ENCODE measurements at places on chromosomes 7 and 10.

DNA sequence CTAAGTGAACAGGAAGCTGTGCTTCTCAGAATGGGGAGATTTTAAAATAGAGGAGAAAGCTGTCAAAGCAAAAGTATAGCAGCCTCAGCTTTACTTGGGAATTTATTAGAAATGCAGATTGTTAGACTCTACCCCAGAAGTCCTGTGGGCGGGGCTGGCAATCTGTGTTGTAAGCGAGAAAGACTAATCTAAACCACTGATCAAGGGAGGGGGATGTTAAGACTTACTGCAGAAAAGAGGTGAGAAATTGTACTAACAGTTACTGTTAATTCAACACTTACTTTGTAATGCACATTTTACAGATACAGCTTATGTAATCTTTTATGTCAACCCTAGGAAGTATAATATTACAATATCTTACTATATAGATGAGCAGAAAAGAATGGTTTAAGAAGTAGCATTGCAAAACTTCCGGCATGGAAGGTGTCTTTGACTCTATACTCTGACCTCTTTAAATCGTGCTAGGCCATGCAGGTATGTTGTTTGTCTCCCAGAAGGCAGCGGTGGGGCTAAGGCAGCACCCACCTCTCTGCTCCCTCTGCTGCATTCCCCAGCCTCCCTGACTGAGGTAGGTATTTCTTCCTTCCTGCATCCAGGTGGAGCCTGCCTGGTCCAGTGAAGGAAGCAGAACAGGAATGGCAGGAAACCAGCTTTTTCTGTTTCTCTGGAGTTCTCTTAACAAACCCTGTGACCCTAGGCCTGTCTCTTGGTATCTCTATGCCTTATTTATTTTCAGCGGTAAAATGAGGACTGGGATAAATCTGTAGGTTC lies 462.2 kb downstream of the AUTS2 start:
- no peak for DNase-seq

- DNase-seq: no peak
Observed at GRCh38 chr7:47540387-47541350, 41.2 kb downstream of the TNS3 start.

DNA sequence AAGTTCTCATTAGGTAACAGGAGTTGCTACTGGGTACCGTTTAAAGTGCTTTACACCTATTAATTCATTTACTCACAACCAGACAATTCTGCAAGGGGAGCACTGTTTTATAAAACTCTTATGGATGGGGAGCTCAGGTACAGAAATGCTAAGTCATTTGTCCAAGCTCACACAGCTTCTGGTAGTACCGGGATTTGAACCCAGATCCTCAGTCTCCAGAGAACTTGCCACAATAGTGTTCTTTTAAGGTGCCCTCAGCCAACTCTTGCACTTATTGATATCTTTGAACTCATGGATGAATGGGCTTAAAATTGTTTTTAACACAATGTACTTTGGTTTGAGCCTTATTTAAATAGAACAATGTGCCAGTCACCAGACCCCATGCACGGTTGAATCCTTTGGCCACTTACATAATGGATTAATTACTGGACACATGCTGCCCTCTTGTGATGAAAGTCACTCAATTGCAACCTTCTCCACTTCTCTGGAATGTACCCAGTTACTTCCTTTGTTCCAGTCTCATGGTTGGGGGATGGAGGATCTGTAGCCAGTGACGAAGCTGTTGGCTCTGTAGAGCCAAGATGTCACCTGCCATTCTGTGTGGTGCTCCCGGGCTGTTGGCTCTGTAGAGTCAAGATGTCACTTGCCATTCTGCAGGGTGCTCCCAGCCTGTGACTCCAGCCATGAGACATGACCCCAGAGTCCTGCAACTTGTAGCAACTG lies 65.6 kb downstream of the NOD1 start:
- DNase-seq: no peak

DNA sequence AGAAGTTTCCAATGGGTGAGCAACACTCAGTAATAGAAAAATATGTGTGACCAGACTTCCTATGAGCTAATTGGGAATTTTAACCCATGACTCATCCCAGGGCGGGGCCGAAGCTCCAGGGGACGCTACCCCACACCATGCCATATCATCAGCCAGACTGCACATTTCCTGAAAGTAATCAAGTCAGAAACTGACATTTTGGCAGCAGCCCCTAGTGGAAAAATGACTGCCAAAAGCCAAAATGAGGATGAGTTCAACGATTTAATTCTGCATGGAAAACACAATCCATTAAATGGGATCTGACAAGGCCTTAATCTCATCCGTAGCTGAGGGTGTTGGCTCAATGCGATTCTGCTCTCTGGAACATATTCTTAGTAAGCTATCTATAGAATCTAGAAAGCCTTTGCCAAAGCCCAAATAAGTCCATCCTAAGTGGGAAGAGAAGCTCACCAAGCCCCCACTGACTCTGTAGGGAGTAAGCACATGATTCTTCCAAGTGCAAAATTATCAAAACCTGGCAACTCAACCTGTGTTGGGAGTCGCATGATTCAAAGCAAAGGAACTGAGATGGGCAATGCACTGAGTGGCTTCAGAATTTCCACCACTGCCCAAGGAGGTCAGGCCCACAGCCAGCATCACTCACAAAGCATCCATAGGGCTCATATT lies 93.1 kb upstream of the PDE1C start:
- no peak for DNase-seq

GRCh38 chr7:10632712-10633111 lies 341.0 kb upstream of the PHF14 start:
- DNase-seq: no peak

DNA sequence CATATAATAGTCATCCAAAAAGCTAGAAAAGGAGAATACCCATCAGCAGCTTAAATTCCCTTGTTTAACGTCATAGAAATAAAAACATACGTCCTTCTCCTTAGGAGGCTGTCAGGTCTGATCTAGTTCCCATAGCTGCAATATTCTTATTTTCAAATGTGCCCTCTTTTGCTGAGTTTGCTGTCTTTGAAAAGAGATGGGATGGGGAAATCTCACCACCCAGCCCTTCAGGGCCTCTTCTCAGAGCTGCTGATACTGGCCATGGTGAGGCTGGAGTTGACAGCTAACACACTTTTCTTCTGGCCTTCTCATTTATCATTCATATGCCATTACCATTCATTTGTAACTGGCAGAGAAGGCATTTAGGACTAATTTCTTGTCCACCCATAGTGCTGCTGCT lies 5.1 kb upstream of the PCGF5 start:
- DNase-seq: no peak

DNA sequence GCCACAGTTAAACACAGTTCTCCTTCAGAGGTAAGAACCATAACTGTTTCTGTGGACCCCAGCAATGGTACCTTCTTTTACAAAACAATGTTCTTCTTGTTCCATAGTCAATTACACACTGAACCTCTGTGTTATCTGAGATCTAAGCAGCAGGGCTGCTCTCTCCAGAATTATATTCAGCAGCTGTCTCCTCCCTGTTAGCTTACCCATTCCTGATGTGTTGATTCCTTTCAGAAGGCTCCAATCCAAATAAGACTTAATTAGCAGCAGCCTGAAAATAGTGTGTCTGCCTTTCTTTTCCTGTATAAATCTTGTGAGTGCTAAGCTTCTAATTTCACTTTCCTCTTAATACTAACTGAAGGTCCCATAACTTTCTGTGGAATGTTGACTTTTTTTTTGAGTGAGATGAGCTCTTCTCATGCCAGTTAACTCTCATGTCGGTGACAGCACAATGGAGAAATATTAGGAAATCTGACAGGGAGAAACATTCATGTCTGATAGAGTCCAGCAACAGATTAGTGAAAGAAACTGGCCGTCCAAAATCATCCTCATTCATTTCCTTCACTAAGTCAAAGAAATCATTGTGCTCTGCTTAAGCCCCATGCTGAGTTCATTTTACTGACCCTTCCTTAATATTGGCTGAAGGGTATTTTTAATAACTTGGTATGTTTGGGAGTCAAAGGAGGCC lies 226.5 kb downstream of the PRKG1 start:
- DNase-seq: no peak

GRCh38 chr7:68031180-68031943 lies 1034.7 kb downstream of the TYW1 start:
- DNase-seq: no peak

DNA sequence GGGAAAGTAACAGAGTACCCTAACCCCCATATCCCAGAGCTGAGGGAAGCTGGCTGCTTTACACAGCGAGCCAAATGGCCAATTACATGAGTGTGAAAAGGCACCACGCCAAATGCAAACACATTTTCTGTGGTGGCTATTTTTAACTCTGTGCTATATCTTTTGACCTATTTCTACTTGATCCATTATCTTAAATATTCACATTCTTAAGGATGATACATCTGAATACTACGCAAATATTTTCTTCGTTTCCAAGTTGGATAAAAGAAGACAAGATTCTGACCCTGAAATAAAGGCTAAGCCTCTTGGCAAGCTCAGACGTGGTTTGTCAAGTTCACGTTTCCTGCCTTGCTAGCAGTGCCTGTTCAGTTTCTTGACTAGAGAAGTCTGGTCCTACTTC lies 146.7 kb upstream of the TMEM196 start:
- no peak for DNase-seq

DNA sequence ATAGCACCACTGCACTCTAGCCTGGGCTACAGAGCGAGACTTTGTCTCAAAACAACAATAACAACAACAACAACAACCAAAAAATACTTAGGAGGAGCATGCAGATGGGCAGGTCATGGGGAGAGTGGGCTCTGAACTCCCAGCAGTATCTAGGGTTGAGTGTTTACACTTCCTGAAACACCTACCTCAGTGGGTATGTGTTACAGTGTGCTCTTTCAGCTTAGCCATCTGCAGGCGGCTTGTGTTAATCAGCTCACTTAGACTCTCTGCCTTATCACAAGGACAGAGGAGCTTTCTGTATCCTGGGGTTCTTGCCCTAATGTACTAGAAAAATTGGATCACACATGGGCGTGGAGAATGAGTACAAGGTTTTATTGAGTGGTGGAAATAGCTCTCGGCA lies 340.2 kb downstream of the KIF20B start:
- no peak for DNase-seq

GRCh38 chr7:138871065-138871813 lies 73.2 kb upstream of the ATP6V0A4 start:
- DNase-seq: no peak

GRCh38 chr7:110804501-110804900 lies 286.4 kb upstream of the LRRN3 start:
- DNase-seq: no peak

All from NCI-H1436 treated with DMSO at 0.1 percent for 48 hours (cell line).